ENCODE measurements at places on chromosomes 5 and 9.
A peak's percentile ranks its signal among the peaks of the same experiment; 100 is the strongest.

DNA sequence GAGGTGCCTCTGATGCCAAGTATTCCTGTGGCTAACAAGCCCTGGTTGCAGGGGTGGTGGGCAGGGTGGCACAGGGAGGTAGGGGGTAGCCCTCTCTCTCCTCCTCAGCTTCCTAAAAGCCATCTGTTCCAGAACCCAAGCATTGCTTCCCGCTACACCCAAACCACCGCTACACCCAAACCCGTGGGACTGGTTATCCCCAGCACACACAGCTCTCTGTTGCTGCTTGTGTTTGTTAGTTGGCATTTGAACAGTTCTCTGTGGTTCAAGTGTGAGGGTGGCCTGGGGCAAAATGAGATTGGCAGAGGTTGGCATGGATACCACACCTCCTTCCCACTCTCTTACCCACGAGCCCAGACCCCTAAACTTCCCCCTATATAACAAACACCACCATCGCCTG is 40.4 kb downstream of the SPARC start:
- DNase-seq, result no peak

DNA sequence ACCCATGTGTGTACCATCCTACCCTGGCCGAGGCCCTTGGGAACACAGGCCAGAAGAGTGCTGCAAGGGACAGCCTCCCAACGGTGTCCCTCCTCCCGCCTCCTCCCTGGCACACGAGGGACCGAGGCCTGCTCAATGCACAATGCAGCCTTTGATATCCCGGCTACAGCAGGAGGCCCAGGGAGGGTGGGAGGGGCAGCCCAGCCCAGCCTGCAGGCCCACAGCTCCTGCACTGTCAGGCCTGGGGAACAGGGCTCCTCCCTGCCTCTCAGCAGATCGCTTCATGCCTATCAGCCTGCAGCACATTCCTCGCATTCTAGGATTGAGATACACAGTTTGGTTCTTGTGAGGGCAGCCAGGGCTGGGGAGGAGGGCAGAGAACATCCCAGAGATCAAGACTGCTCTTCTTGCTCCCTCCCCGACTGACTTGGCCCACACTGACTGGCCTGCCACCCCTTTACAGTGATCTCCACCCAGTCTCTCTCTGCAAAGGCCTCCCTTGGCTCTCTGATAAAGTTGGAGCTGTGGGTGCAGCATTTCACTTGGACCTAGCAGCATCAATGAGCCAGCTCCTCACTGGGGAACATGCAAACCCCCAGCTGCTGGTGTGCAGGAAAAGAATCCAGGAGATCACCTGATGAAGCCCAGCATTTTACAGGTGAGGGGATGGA is at the start of gene SH3TC2:
Gene SH3TC2, minus strand, starts transcription at position 46 of the 671 bp plus-strand sequence. Its CDS starts 40 bp downstream, at position 6.
- peak; percentile 40 for DNase-seq

DNA sequence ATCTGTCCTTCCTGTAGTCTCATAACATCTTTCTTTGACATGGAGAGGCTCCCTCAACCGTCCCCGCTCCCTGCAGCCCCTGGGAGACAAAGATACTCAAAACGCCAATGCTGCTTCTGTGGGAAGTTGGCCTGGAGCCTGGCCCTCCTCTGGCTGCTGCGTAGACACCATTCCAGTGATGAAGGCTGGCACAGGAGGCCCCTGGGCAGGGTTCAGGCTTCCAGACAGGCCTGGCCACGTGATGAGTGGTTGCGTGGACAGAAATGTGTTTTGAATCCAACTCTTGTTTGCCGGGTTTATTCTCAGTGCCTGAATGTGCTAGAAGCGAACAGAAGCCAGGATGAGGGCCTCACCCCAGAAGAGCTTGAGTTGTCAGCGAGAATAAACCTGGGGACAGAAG is 43.2 kb upstream of the NKX2-5 start:
- DNase-seq, result no peak

- no peak for DNase-seq
Observed at GRCh38 chr5:117456866-117457470, 882.3 kb upstream of the SEMA6A start.

DNA sequence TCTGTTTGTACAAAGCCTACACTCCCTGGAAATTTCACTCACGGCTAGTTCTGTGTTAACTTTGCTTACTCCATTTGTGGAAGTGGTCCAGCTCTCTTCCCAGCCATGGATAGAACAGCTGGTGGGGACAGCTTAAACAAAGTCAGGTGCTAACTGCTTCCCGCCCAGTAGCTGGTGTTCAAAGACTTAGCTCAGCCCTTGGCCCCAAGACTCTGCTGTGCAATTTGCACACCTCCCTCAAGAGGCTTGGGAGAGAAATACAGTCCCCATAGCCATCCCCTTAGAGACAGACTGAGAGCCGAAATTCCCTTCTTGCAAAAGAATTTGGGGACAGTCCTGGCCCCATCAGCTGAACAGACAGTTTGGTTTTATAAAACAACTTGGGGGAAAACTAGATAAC is 73.8 kb upstream of the RAI14 start:
- DNase-seq, result no peak

GRCh38 chr9:92044936-92045335 is 70.3 kb downstream of the SPTLC1 start:
- no peak for DNase-seq

GRCh38 chr5:96091874-96092273 is 130.2 kb upstream of the ELL2 start:
- no peak for DNase-seq

DNA sequence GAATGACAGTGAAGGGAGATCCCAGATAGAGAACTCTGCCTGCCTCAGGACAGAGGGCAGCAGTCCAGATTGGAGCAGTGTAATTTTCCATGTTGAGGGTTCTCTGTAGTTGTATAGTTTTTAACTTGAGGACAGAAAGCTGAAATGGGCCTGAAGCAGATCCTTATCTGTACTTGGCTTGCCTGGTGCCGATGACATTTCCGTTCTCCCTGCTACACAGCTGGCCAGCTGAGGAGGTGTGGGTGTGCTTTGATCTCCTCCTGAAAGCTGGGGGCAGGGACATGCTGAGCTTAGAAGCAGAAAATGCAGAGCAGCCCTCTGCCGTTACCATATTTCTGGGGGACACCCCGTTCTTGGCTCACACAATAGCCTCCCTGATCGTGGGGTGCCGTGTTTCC is 10.5 kb downstream of the GLRX start:
- no peak for DNase-seq

DNA sequence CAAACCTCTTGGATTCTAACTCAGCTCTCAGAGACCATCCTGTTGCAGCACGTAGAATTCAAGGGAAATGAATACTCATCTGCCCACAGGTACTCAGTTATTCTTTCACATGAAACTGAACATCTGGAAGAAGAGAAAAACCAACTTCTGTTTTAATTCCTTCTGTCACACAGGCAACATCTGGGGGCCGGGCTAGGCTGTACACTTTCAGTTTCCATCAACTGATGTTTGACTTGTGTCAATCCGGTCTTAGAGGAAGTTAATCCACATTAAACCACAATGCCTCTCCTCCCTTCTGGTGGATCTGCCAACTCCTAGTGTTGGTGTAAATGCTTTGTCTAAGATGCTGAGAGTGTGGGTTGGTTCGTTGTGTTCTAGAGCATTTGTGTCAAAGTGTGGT is 17.6 kb downstream of the DMRT3 start:
- DNase-seq, result no peak

DNA sequence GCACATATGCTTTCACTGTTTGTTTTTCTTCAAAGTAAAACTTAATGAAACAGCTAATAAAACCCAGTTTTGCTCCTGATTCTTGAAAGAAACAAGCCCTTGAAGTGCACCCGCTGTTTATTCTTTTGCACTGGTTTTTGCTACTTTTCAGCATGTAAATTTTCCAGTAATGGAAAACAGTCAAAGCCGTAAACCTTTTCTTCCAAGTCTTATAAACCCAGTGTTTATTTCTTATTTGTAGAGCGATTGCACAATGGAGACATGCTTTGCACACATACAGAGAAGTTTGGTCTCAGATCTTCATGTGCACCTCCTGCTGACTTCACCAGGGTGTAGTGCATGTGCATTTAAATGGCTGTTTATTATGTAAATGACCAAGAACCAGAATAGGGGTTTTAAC is 51.8 kb downstream of the ATG10 start:
- no peak for DNase-seq

DNA sequence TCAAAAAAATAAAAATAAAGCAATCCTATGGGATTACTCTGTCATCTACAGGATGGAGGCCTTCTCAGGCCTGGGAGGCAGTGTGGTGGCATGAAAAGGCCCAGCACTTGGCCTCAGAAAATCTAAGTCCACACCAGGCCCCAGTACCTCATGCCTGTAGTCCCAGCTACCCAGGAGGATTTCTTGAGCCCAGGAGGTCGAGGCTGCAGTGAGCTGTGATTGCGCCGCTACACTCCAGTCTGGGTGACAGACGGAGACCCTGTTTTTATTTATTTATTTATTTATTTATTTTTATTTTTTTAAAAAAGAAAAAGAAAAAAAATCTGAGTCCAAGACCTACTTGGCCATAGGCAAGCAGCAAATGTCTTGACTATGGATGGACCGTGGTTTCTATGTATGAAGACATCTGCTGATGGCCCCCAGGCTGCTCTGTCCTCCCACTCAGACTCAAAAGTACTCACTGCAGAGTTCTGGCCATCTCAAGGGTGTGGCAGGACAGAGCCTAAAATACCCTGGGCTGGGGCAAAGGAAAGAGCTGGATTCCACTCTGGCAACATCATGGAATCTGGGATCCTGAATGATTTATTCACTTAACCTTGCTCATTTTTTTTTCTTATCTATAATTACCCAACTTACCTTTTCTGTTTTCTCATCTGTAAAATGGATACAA is 55.0 kb downstream of the ARHGEF37 start:
- DNase-seq, result no peak

- DNase-seq, result peak; percentile 53
Observed at GRCh38 chr9:120936011-120936763, 9.6 kb upstream of the TRAF1 start.

GRCh38 chr5:146185161-146185560 is 2.7 kb upstream of the LARS1 start:
- DNase-seq, result no peak
